Activated CD8-positive, alpha-beta memory T cell treated with anti-CD3 and anti-CD28 coated beads for 48 hours (primary cell): ENCODE measurements at places on chromosomes 4 and X.

- DNase-seq = no peak
These were observed 902 bp downstream of the KLHL4 start for GRCh38 chrX:87518504-87518903.

DNA sequence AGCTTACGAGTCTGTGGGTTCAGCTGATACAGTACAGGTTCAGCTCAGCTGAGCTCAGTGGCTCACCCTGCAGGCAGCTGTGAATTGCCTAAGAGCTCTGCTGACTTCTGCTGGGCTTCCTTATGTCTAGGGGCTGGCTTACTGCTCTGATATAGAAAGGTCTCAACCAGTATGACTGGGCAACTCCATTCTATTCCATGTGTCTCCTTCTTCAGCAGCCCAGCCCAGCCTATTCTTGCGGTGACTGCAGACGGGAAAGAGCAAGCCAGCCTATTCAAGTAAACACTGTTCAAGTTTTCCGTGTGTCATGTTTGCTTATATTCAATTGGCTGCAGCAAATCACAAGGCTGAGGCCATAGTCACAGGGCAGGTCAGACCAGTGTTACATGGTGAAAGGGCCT, 615.4 kb upstream of the ZFP42 start:
- DNase-seq = no peak

GRCh38 chr4:26015133-26015651, 101.2 kb downstream of the SMIM20 start:
- no peak for DNase-seq

DNA sequence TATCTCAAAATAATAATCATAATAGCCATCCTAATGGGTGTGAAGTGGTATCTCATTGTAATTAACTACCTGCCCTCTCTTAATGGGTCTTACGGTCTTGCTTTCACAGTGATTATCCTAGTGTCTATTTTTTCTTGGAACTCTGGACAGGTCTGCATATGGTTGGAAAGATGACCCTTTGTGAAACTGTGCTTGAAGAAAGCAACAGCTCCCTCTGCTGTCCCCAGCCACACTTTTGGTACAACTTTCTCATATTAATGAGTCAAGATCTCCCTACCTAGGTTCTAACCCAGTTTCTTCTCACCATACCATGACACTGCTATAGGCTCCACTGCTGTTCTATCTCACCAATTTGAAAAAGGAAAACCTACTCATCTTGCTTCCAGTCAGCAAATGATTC, 2.4 kb downstream of the TFDP3 start:
- DNase-seq = no peak
